PC-9 (cell line): ENCODE measurements at places on chromosomes 1 and 21.
A peak's percentile ranks its signal among the peaks of the same experiment; 100 is the strongest.

DNA sequence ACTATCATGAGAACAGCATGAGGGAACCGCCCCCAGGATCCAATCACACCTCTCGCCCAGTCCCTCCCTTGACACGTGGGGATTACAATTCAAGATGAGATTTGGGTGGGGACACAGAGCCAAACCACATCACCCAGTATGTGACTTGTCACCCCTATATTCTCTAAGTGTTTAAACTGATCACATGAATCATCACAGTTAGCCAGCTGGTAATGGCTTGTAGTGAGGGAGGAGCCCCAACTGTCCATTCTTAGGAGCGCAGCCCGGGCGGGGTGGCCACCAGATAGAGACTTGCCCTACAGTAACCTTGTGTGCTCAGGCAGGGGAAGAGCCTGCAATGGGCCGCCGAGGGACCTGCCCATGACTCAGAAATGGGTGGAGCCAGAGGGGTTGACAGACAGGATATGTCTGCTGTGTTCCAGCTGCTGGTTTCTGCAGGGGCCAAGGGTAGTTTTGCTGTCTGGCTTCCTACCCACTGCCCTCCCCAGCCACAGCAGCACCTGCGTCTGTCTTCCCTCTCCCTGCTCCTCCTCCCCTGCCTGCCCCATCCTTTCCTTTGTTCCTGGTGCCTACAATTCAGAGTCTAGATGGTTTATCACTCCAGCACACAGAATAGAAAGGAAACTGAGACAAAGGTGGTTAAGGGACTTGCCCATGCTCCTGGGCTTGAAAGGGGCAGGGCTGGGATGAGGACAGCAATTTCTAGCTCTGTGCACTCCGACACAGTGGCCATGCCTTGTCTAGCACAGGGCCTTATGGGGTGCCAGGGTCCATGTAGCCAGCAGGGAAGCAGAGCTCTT is 9.2 kb downstream of the ABCG1 start:
- DNase-seq = peak; percentile 83

DNA sequence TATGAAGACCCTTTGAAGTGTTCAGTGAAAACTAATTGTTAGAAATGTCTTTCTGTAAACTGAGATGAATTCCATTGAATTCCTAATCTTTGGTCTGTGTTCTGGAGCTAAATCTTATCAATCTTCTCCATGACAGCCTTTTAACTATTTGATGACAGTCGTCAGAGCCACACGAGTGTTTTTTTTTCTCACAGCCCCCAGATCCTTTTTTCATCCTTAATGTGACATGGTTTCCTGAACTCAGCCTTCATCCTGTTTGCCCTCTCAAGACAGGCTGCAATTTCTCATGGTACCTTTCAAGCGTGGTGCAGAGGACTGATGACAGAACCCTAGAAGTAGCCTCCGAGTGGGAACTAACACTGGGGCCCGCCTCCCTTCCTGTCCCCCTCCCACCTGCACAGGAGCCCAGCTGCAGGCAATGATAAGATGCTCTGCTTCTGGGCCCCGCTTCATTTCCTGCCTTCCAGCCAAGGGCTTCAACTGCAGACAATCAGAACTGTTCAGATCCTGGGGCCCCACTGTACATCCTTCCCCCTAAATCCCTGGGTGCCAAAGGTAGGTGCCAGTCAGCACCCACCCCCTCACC is 114.6 kb upstream of the VAV3 start:
- no peak for DNase-seq

DNA sequence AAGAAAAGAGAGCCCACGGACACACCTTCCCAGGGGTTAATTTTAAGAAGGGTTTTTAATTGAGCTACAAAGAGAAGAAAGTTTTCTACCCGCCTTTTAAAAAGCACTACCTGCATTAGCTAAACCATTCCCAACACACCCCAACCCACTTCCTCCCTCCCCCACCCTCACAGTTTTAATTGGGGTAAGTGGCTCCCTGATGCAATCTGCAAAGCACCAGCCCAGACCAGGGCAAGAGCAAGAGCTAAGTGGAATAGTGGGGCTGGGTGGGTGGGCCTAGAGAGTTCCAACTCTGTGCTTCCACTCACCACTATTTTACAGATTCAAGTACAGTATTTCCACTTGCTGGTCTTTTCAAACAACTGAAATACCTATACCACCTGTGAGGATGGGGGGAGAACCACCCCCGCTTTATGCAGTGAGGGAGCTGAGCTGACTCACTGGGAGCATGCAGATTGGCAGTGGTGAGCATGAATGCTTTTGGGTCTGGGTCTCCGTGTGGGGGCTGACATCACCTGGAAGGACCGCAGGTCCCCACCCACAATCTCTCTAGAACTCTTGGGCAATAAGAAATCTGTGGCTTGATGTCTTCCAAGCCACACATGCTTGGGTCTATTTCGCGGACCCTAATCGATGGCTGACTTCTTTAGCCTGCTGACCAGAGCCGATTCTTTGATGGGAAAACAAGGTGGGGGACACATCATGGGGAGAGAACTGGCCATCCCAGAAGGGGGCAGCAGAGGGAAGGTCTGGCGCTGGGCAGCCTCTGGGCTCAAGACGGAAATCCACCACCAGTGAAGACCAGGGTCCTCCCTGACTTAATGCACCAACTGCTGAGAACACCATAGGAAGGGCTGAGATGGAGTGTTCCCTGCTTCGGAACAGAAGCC is 95.5 kb downstream of the SSBP3 start:
- no peak for DNase-seq

GRCh38 chr1:150552128-150552910 is 3.1 kb downstream of the ADAMTSL4 start:
- DNase-seq = peak; percentile 91

DNA sequence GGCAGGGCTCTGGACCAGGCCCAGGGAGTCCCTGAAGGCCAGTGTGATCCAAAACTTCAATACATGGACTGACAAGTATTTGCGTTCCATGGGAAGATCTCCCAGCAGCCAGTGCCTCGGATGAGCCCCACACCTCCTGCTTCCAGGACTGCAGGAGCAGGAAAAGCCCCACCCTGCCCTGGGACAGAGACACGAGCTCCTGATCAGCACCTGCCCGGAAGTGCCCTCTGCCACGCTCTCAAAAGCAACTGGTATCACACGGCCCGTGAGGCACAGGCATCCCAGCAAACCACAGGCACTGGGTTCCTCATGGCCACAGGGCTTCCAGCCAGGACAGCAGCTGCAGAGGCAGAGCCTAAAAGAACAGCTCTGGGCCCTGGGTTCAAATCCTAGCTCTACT is 48.6 kb downstream of the ACOT7 start:
- no peak for DNase-seq
